Prostate gland (tissue), 2 donors: ENCODE measurements at places on chromosomes 3 and 15. TPM values are rescaled to one million over a fixed set of nuclear protein-coding genes. Genes with fewer than 3 reads are reported as not detected.
A peak's percentile ranks its signal among the peaks of the same experiment; 100 is the strongest.

CTXN2 gene
- not detected for total RNA-seq

DCLK3 gene
- total RNA-seq = 0.80 TPM

PTH1R gene
- total RNA-seq = 1.3 TPM

DNASE1L3 gene
- 2.3 TPM for total RNA-seq

AGTR1 gene
- total RNA-seq = 13.0 TPM

GAP43 gene
- total RNA-seq = not detected

FAN1 gene
- 25.0 TPM for total RNA-seq

ITIH4 gene
- 4.9 TPM for total RNA-seq

RLBP1 gene
- not detected for total RNA-seq

ECE2 gene
- total RNA-seq = 0.57 TPM

DNA sequence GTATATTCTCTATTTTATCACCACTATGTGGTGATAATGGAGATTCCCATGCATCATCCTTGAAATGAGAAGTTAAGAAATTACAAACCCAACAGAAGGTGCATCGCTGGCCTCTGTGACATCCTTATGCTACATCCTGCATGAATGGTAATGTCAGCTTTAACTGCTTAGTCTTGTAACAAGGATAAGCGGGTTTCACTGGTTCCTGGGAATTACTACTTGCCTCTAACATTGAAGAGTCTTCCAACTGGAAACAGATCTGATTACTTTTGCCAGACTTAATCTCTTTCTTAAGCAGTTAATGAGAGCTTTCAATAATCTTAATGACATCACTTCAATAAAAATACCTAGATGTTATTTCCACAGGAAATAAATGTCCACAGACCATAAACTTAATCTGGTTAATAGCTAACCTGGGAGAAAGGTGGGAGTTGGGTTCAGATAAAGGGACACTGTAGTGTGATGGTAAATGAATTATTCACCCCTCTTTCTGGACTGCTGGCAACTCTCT is 44.0 kb downstream of the FMN1 start:
- no peak for DNase-seq

GRCh38 chr15:38042707-38043445 is 108.4 kb downstream of the TMCO5A start:
- DNase-seq = no peak

DNA sequence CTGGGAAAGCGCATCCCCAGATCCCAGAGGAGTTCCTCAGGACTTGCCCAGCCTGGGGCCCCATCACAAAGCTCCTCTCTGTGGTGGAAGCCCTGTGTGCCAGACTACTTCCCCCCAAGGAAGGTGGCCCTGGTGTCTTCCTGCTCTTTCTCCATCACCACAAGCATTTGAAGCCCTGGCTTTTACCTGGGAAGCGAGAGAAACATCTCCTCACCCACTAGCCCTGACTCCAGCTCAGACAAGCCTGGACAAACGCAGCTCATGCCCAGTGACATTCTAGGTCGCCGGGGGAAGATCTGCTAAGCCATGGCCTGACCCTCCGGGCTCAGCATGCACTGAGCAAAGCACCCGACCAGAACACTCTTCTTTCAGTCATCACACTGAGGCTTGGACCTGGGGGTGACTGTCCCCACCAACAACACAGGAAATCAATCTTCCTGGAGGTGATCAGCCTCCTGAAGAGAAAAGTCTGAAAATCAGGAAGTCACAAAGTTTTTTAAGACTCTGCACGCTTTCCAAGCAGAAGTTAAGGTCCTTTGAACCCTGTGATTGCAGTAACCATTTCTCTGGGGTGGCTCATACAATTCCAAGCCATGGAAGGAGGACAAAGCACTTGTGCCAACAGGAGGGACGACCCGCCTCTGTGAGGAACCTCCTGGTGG is 40.8 kb downstream of the KLHL25 start:
- no peak for DNase-seq

- DNase-seq = peak; percentile 93
Observed at GRCh38 chr3:140093742-140094141, 158.8 kb downstream of the CLSTN2 start.

DNA sequence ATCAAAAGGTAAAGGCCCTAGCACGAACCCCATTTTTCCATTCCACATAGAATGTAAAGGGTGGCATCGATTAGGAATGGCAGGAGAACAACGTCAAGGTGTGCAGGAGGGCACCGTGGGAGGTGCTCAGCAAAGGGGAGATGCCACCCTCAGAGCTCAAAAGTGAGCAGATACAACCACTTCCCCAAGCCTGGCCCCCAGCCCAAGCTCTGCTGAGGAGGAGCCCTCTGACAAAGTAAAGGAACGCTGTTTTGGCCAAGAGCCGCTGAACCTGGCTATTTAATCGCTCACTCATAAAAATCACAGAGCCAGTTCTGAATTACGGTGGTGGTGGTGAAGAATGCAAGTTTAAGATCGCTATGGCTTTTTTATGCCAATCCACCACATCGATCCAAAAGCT is 12.4 kb downstream of the GNB5 start:
- peak; percentile 29 for DNase-seq

DNA sequence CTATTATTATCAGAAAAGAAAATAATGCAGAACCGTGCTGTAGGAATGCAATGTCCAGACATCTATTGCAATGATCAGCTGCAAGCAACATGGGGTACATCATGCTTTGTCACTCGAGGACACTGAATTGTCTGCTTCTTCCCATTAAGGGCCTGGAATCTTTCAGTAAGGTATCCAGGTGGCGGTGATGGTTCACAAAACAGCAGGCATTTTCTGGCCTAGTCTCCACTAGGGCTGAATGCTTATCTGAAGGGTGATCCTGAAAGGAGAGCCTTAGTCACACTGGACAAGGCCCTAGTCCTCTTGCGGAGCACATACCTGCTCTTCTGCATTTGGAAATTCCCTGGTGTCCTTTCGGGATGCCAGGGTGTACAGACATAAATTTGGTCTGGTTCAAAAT is 21.2 kb downstream of the ITPR1 start:
- no peak for DNase-seq

GRCh38 chr15:57726411-57726810 is 19.9 kb downstream of the POLR2M start:
- DNase-seq = no peak

- no peak for DNase-seq
Observed at GRCh38 chr3:122996038-122996580, 31.5 kb downstream of the SEMA5B start.

DNA sequence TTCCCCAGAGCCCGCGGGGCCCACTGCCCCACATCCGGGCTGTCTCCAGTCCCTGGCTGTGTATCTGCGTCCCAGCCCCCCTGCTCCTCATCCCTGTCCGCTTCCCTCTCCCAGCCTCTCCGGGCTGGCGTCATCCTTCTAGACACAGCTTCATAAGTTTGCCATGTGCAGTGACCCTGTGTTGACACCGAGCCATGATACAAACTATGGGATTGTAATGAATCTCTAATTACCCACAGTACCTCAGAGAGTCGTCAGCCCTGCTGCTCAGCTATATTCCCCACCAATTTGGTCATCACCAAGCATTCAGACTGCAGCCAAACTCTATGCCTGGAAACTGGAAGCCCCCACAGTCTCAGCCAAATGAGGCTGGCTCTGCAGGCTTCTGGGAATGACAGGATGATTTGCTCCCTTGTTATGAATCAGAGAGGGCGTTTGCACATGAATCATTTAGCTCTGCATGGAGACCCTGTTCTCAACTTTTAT is 466.1 kb upstream of the ATP11B start:
- DNase-seq = no peak

DNA sequence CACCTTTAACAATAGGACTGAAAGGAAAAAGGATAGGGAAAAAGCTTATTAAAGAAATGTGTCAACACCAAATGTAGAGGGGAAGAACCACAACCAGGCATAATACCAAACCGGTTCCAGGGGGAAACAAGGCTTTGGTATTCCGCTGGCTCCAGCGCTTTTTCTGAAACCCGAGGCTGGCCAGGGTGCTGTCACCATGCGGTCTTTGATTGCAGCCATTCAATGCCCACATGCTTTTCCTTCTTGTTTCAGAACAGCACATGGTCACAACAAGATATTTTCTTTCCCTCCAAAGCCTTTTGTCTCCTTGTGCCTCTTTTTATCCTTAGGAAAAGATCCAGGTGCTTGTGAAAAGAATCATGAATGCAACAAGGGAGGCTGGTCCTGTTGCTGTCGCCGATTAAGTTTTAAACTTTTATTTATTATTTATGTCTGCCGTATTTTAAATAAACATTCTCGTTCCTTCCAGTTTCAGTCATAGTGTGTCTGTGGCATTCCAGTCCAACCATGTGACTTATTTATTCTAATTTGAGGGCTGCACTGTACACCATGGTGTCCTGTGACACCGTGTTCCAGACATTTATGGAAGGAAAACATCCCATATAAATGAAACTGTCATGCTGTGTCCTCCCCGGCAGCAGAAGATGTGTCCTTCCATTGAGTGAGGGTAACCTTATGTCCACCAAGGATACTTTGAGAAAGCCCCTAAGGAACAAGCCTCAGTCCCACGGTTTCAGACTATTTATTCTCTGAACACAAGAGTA is 41.1 kb downstream of the CCK start:
- DNase-seq = peak; percentile 60

DNA sequence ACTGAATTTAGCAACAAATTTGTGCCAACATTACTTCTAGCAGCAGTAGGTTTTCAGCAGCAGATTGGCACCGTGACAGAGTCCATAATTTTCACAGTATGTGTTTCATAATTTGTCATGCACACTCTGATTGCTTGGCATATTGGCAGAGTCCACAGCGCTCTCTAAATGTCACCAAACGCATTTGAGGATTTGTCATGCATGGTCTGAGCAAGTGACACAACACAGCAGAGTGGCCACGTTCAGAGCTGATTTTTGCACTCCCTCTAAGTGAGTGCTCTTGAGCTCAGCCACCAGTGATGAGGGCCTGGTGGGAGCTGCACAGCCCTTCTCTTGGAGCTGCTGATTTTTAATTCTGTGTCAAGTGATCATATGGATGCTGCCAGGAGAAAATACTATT is 1270.8 kb downstream of the ROBO1 start:
- DNase-seq = no peak

- DNase-seq = no peak
Observed at GRCh38 chr15:91318516-91318915, 218.5 kb downstream of the SV2B start.

- DNase-seq = no peak
Observed at GRCh38 chr3:136255672-136256406, 5.7 kb downstream of the PCCB start.

DNA sequence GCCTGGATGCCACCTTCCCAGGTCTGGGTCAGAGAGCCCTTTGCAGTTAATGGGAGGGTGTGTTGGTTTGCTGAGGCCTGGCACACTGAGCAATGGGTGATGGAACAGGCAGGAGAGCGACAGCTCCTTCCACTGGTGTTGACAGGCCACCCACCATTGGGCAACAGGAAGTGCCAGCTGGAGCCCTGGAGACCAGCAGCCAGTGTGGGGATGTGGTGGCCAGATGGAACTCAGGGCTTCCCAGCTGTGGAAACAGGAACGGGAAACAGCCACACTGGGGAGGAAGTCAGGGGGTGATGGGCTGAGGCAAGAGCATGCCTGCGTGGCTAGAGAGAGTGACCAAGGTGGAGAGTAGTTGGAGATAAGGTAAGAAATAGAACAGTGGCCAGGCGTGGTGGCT is 9.3 kb downstream of the PSTPIP1 start:
- DNase-seq = no peak

DNA sequence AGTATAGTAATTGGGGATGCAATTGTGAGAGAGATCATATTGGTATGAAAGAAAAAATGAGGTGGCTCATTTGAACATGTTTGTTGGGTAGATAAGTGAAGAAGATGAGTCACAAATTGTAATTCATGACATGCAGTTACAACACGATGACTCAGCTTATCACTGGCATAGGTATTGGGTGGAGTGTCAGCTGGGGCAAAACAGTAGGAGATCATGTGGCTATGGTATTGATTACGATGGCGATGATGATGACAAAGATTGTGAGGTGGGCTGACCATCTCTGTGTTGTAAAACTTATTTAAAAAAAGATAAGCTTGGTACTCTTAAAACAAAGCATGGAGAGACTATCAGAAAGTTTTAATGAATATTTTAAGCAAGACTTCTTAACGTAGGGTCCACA is 11.6 kb upstream of the DPH6 start:
- no peak for DNase-seq

- no peak for DNase-seq
Observed at GRCh38 chr15:35720019-35720418, 174.1 kb upstream of the DPH6 start.

GRCh38 chr3:169923189-169923588 is 11.8 kb downstream of the SAMD7 start:
- DNase-seq = peak; percentile 26

- DNase-seq = no peak
Observed at GRCh38 chr3:137588871-137589270, 175.2 kb upstream of the SOX14 start.

GRCh38 chr3:25621087-25621486 is 43.6 kb downstream of the TOP2B start:
- DNase-seq = no peak

DNA sequence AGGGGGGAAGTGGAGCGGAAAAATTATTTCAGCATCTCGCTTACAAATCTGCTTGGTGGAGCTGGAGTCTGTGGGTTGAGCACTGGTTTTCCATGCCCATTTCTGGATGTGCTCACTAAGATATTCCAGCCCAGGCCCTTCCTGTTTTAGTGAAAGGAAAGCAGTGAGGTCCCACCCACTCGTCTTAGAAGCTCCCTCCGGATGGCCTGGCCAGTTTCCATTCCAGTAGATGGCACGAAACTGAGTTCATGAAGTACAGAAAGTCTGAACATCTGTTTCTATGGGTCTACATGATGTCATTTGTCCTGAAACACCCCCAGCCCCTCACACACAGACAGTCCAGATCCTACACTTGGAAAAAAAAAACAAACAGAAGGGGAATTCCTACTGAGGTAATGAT is 31.9 kb upstream of the THSD4 start:
- DNase-seq = no peak

- DNase-seq = peak; percentile 6
Observed at GRCh38 chr3:127959873-127960272, 44.8 kb downstream of the KBTBD12 start.

- no peak for DNase-seq
Observed at GRCh38 chr3:174413062-174413912, 445.8 kb upstream of the NAALADL2 start.

- peak; percentile 87 for DNase-seq
Observed at GRCh38 chr3:59654123-59654479, 604.3 kb upstream of the CFAP20DC start.

GRCh38 chr3:43959498-43960447 is 269.0 kb downstream of the ABHD5 start:
- no peak for DNase-seq

DNA sequence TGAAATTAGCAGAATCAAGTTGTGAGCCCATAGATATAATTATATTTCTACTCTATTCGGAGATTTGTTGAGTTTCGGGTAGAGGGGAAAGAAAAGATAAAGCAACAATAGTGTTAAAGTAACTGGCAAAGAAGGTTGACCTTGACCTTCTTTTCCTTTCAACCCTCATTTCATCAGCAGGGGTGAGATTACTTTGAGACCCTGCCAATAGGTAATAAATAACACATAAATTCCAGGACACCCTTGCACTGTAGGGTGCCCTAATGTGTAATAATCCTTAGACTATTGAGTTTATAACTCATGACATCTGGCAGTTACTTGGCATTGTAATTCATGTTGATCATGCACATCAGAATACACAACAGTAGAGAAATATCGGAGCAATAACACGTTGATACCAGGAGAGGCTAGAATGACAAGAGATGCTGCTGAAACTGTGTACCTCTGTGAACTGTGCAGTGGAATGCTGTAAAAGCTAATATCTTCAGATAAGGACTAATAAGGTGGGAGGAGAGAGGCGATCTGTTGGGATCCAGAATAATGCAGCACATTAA is 426.7 kb downstream of the ROBO2 start:
- no peak for DNase-seq

- no peak for DNase-seq
Observed at GRCh38 chr15:78432664-78433063, 5.4 kb upstream of the IREB2 start.

- peak; percentile 40 for DNase-seq
Observed at GRCh38 chr3:37779289-37780152, 82.2 kb upstream of the CTDSPL start.
